Activated CD8-positive, alpha-beta memory T cell treated with anti-CD3 and anti-CD28 coated beads for 1 hour (primary cell): ENCODE measurements at places on chromosomes 7 and 10.

DNA sequence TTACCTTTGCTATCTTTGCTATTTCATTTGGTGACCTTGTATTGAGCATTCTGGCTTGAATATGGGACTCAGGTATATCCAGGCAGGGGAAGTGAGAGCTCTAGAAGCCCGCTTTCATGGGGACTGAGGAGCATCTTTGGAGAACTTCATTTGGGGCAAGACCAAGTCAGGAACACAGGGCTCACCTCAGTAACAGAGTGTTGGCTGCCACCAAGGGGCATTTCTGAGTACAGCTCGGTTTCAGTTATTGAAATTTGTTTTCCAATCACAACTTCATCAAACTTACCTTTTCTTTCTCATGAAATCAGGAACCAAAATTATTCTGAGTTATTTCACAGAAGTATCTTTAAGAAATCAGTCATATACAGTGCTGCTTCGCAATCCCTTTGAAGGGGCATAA, 337.2 kb downstream of the C7orf25 start:
- DNase-seq: no peak

GRCh38 chr10:96358851-96359540, at the start of gene OPALIN:
Gene OPALIN, minus strand, starts transcription at chr10:96359002. Its CDS starts 106 bp downstream, at chr10:96358896.
- no peak for DNase-seq

DNA sequence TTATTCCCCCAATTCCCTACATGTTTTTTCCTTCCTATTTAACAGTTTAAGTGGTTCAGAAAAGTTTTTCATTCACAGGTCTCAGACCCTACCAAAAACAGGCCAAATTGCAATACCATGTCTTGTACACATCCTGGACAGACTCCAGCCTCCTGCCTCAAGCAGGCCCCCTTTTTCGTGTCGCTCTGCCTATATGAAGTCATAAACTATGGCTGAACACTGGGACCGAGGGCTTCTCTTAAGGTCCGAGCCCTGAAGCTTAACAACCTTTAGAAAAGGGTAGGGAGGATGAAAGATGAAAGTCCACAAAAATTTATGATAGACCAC, 1.4 kb downstream of the FBXW4 start:
- no peak for DNase-seq

DNA sequence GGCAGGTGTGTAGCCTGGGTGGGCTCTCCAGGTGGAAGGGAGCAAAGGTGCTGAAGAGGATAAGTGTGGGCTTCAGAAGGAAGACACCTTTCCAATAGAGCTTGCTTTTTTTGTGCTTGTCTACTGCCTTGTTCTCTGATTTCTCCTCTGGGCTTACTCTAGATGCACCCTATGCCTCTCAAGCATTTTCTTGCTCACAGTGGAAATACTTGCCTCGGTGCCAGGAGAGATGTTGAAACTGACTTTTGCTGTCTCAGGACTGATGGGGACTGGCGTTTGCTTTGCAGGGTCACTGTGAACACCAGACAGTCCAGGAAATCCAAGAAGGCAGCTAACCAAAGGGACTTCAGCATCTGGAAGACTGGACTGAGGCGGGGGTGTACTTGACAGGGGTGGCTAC, 187.9 kb downstream of the SNX10 start:
- DNase-seq: no peak

GRCh38 chr7:64905547-64905946, 2.5 kb downstream of the ZNF273 start:
- no peak for DNase-seq

GRCh38 chr7:98265841-98266271, 13.8 kb upstream of the TECPR1 start:
- DNase-seq: no peak

- DNase-seq: no peak
Measured at GRCh38 chr7:48213226-48213625, 42.0 kb downstream of the ABCA13 start.

GRCh38 chr10:101292194-101293006, 61.6 kb upstream of the BTRC start:
- no peak for DNase-seq

DNA sequence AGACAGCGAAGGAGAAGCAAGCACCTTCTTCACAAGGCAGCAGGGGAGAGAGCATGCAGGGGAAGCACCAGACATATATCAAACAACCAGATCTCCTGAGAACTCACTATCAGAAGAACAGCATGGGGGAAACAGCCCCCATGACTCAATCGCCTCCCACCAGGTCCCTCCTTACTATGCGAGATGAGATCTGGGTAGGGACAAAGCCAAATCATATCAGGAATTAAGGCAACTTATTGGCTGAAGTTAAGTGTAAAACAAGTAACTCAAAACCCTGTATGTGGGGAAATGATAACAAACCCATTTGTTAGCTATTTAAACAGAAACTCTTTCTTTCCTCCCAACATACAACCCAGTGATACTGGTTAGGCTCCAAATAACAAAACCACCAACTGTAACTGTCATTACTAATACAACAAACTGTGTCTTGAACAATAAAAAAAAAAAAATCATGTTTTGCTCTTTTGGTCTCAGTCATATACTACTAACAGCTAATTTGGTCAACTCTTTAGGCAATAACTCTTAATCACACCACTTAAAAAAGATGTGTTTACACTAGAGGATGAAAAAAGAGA, 57.8 kb downstream of the MINDY3 start:
- no peak for DNase-seq

DNA sequence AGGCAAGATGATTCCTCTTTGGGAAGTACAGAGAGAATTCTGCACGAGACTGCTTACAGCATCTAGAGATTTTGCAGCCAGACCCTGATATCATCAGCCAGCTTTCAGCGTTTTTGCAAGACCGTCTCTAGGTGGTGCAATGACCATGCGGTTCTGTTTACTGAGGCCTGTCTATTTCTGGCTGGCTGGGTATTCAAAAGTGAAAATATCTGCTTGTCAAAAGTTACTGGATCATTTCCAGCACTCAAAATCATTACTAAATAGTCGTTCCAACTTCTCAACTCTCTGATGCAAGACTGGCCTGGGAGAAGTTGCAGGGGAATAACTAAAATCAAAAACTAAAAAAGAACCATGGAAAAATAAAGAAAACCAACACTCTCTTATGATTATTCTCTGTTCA, 240.1 kb downstream of the ELMO1 start:
- DNase-seq: peak; percentile 3

- DNase-seq: no peak
Measured at GRCh38 chr7:121803039-121803438, 69.9 kb upstream of the PTPRZ1 start.

- no peak for DNase-seq
Measured at GRCh38 chr10:45076891-45077290, 76.2 kb downstream of the ZNF22 start.

GRCh38 chr10:82400841-82401240, 525.8 kb downstream of the NRG3 start:
- no peak for DNase-seq

GRCh38 chr10:98269435-98269912, 1.5 kb upstream of the LOXL4 start:
- DNase-seq: no peak

DNA sequence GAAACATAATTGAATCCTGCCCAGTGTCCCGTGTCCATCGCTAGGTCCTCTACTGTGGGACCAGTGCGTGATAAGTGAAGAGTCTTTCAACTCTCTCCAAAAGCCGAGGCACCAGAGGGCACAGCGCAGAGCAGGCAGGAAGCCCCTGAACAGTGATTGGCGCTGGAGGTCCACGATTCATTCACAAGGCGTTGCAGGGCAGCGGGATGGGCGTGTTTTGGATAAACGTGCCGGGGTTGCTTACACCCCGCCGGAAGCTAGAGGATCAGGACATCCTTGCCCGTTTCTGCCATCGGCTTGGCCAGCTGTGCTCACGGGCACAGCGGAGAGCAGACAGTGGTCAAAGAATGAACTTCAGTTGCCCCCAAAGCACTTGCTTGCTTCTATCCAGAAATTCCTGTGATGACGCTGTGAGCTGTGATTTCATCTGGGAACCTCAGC, 86.0 kb upstream of the PFKP start:
- no peak for DNase-seq

- DNase-seq: no peak
Measured at GRCh38 chr10:78867555-78867939, 201.2 kb upstream of the ZMIZ1 start.

- no peak for DNase-seq
Measured at GRCh38 chr7:76272851-76273497, 29.5 kb upstream of the HSPB1 start.

DNA sequence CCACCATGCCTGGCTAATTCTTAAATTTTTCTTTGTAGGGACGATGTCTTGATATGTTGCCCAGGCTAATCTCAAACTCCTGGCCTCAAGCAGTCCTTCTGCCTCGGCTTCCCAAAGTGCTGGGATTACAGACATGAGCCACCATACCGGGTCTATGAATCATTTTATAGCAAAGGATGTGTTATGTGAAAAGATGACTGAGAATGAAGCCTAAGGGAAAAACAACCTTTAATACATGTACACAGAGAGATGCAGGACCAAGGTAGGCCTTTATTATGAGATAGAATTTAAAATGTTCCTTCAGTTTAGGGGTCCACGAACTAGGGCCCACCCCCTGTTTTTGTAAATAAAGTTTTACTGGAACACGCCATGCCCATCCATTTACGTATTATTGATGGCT, 41.0 kb downstream of the UBE2H start:
- DNase-seq: no peak

DNA sequence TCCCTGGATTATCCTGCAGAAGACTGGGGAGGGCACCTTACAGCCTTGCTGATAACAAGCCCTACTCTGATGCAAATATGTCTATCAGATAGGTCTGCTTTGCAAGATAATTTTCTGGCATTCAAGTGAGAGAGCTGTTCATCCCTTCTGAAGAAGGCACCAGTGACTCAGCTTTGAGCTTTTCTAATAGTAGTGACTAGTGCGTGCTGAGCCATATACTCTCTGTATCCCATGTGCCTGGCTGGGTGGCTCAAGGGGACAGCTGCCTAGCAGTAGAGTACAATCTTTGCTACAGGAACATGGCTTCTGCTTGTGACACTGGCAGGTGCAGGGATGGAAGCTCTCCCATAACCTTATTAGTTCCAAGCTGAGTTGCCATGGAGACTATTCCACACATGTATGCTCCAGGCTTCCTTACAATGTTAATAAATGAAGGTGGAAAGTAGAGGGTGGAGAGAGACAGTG, 35.0 kb upstream of the ABCB4 start:
- DNase-seq: no peak
